ENCODE measurements at places on chromosomes 6 and 20.
A peak's percentile ranks its signal among the peaks of the same experiment; 100 is the strongest.

GRCh38 chr6:33959661-33960344, 156.0 kb upstream of the MLN start:
- no peak for DNase-seq

GRCh38 chr6:160462116-160462515, 113.9 kb downstream of the SLC22A3 start:
- no peak for DNase-seq

DNA sequence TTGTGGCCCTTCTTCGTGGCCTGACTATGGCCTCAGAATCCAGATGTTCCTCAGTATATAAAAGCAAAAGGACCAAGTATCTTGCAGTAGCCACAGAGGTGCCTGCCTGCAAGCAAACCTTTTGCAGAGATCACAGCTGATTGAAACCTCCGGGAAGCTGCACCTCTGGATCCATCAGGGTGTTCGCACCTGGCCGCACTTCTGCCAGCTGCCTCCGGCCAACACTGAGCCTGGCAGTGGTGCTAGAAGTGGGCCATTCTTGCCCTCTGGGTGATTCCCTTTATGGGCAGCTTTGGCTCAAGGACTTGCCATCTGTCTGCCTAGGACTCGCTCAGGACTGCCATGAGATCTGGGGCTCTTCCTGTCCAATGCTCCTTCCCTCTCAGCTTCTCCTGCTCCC, 214.6 kb upstream of the ECI2 start:
- no peak for DNase-seq

GRCh38 chr6:46821458-46821881, 28.3 kb downstream of the MEP1A start:
- no peak for DNase-seq

- no peak for DNase-seq
These were observed 83.4 kb downstream of the OPN5 start for GRCh38 chr6:47865206-47865605.

DNA sequence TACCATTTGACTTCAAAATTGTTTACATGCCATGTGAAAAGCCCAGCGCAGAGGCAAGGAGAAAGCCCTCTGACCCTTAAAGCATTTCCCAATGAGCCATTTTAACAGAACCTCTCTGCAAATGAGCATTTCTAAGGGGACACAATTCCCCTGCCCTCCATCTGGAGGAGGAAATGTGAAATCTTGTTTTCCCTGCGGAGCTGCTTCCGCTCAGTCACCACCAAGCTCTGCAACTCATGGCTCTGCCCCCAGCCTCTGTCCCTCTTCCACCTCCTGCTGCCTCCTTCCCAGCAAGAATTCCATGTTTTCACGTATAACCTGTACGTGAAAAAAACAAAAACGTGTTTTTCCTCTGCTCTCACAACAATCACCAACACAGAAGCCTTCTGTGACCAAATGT, 12.3 kb downstream of the RIN2 start:
- DNase-seq, result no peak

DNA sequence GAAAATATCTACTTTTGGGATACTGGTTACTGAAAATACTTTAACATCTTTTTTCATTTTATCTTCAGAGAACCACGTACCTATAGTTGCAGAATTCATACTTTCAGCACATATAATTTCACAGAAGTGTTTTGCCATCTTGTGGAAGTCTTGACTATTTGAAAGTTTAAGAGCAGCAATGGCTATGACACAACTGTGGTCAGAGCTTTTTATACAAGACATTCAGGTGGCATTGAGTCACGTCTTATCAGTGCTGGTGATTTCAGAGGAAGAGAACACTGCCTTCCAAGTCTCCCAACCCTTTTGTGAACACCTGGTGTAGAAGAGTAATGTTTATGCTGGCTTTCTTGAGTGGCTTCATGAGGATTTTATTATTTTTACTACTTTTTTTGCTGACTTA, 171.6 kb downstream of the ARID1B start:
- DNase-seq, result no peak

- no peak for DNase-seq
These were observed 3.1 kb downstream of the NOL4L start for GRCh38 chr20:32581839-32582658.

DNA sequence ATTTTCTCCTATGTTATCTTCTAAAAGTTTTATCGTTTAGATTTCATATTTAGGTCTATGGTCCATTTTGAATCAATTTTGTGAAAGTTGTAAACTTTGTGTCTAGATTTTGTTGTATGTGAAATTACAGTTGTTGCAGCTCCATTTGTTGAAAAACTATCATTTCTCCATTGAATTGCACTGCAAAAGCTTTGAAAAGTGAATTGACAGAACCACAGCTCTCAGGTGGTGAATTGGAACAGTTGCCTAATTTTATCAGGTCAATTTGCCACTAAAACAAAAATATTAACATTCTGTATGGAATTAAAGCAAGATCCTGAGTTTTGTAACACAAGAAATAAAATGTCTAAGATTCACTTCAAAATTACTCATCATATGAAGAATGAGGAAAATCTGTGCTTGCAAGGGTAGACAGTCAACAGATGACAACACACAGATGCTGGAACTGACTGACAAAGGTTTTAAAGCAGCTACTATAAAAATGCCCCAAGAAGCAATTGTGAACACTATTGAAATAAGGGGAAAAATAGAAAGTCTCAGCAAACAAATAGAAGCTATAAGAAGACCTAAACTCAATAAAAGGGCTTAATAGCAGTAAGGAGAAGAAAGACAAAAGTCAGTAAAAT, 346.7 kb downstream of the PAX1 start:
- DNase-seq, result no peak

DNA sequence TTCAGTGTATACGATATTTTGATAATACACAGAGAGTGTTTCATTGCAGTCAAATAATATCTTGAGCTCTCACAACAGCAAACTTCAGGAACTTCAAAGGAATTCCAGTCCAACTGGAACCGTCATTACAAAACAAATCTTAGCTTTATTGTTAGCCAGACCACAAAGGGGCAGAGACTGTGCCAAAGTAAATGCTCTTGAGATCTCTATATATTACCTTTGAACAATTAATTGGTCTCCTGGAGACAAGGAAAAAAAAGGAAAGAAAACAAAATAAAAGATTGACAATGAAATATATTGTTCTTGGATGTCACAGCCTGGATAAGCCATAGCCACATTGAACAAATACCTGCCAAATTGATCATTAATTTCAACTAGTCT, 70.0 kb downstream of the FOXC1 start:
- DNase-seq, result no peak

DNA sequence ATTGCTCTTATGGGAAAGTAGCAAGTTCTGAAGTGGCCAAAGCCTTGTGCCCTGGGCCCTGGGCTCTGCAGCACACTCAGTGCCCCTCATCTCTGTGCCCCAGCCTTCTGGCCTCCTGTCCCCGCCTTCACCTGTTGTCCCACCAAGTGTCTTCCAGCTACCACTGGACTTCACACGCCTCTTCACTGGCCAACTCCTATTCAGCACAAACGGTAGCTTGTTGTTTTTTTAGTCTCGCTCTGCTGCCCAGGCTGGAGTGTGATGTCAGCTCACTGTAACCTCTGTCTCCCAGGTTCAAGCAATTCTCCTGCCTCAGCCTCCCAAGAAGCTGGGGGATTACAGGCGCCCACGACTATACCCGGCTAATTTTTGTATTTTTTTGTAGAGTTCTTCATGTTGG, 4.8 kb downstream of the CCHCR1 start:
- no peak for DNase-seq

GRCh38 chr6:111976139-111976538, 77.8 kb upstream of the CCN6 start:
- DNase-seq, result no peak

DNA sequence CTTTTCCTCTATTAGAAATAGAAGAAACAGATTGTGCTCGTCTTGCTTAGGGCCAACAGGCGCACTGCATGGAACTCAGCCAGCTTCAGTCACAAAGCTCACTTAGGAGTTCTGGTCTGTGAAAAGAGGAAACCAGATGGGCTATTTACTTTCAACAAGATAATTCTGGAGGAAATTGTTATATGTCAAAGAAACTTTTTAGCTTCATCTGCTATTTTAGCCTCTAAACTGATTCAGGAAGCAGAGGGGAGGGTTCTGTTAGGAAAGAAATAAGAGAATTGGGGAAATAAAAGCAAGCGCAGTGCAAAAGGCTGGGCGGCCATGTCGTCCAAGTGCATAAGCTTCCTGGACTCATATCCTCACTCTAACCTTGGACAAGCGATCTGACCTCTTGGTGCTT, 21.3 kb downstream of the PRKN start:
- DNase-seq, result no peak

- no peak for DNase-seq
These were observed 767 bp downstream of the PTK6 start for GRCh38 chr20:63536241-63536977.

- DNase-seq, result no peak
These were observed 181.9 kb downstream of the PDE7B start for GRCh38 chr6:136033416-136033815.

DNA sequence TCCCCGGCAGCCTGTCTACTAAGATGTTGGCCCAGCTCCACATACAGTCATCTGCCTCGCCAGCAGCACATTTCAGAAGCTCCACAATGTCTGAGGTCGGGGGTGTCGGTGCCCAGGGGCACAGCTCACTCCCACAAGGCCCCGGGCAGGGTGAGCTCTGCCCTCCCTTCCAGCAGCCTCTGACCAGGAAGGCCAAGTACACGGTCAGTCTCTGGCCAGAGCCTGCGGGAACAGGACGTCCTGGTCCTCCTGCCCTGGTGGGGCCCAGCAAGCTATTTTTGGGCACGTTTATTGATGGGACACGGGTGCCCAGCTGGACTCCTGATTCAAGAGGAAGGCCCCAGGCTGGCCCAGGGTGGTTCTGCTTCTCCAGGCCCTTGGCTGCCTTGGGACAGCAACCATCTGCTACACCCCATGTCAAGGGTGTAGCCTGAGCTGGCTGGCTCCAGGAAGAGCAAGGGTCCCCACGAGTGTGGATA, 114.9 kb upstream of the PTPN1 start:
- DNase-seq, result no peak

DNA sequence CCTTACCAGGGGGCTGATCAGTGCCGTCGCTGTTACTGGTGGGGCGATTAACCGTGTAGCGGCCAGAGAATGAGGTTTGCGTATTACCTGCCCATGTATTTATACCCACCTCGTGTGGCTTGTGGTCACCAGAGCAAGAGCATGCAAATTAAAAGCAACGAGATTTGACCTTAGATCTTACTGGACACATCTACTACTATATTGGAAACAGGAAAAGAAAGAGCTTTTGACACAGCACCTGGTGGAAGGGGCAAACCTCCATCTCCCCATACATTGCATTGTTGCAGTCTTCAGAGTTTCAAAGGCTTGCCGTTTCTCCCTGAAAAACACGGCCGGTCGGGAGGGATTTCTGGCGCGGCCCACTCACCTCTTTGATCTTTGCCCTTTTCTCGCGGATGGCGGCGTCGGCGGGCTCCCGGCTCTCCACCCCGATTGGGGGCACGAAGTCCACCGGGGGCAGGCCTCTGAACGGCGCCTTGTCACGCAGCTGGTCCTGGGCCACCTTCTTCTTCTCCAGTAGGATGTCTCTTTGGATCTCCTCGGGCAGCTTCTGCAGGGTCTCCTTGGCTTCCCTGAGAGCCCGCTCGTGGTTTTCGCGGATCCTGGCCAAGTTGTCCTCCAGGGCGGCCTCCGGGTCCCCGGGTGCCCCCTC, 1.3 kb downstream of the MAN1A1 start:
- DNase-seq, result peak; percentile 18

- DNase-seq, result no peak
These were observed 17.9 kb upstream of the CNKSR3 start for GRCh38 chr6:154528310-154528915.

GRCh38 chr6:7085911-7086310, 21.9 kb upstream of the RREB1 start:
- no peak for DNase-seq

DNA sequence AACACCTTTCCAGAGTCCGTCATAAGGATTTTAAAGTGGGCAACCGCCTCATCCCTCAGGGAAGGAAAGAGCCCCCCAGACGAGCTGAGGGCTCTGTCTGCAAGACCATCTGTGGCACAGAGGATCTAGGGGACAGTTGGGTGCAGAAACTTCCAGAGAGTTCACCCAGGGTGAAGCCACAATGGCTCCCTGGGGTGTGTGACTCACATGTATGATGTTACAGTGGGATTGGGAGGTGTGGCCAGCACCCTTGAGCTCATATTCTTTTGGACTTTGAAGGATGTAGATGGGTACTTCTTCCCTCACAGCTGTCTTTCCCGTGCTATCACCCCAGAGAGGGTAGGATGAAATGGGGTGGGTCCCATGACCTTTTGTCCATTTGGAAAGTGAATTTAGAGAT, 95.5 kb downstream of the NCR2 start:
- no peak for DNase-seq

GRCh38 chr6:163806755-163807499, 392.4 kb downstream of the QKI start:
- DNase-seq, result no peak

DNA sequence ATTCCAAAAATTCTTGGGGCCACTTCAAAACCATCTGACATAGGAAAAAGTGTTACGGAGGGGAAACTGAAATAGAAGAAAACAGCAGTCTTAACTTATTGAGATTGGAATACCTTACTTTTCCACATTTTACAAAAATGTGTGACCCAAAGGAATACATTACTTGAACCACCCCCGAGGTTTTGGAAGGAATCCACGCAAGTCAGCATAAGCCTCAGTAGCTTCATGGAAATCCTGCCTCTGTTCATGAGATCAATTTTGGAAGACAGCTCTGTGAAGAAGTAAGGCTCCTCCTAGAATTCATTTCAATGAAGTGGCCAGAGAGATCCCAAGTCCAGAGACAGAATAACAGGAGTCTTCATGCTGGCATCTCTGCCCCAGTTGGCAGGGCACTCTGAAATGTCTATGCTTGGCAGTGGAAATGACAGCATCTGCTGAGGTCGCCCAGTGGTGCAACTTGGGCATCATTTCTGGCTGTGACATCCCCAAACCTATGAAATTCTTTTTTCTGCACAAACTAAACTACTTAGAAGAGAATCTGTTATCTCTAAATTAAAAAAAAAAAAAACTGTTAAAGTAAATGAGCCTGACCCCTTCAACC, 132.5 kb downstream of the EPM2A start:
- no peak for DNase-seq

GRCh38 chr6:121686611-121687023, 251.2 kb downstream of the GJA1 start:
- no peak for DNase-seq

DNA sequence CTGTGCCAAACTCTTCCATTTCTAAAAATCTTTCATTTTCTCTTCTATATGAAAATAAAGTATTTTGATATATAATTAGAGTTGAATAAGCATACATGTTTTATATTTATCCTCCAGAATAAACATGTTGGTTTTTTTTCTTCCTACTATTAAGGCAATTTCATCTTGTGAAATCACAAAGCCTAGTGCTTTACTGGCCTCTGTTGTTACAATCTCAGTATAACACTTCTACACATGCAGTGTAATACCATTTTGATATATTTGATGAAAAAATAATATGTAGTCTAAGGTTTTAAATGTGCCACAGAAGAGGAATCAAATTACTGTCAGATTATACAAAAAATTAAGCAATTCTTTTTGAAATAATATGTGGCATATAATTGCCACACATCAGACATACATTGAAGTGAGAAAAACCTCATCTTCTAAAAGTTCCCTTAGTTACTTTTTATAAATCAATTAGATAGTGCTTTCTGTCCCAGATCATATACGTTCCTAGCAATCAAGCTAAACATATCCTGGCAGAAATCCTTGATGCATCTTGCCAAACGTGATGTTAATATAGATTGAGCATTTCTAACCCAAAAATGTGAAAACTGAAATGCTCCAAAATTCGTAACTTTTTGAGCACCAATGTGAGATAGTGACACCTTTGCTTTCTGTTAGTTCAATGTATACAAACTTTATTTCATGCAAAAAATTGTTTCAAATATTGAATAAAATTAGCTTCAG, 225.1 kb upstream of the MANEA start:
- DNase-seq, result no peak

GRCh38 chr6:131548441-131548840, 24.6 kb upstream of the ARG1 start:
- no peak for DNase-seq
